Esophagus muscularis mucosa (tissue), 4 donors: ENCODE measurements at places on chromosomes 3 and 15.

DNA sequence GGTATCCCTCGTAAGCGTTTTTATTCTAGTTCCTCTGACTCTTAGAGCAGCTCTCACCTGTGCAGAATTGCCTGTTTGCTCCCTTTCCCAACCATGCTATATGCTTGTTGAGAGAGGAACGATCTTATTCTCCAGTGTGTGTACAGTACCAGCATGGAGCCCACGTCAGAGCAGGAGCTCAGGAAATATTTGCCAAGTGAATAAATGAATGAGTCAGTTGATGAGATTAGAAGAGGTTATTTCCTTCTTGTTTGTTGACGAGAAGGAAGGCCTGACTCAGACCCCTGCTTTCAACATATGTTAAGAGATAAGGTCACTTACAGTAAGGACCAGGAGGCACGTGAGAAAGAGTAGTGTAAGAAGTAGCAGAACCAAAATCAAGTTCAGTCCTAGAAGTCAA is 106.3 kb upstream of the ABHD17C start:
- DNase-seq = no peak

GRCh38 chr3:115623044-115623868 is at the start of gene GAP43:
GAP43 (plus strand) TSS chr3:115623510; CDS start chr3:115623690, 180 bp downstream.
- no peak for DNase-seq

GRCh38 chr15:31758126-31758525 is 272.2 kb upstream of the CHRNA7 start:
- no peak for DNase-seq

GRCh38 chr15:76576523-76577279 is 240.1 kb downstream of the ISL2 start:
- no peak for DNase-seq

DNA sequence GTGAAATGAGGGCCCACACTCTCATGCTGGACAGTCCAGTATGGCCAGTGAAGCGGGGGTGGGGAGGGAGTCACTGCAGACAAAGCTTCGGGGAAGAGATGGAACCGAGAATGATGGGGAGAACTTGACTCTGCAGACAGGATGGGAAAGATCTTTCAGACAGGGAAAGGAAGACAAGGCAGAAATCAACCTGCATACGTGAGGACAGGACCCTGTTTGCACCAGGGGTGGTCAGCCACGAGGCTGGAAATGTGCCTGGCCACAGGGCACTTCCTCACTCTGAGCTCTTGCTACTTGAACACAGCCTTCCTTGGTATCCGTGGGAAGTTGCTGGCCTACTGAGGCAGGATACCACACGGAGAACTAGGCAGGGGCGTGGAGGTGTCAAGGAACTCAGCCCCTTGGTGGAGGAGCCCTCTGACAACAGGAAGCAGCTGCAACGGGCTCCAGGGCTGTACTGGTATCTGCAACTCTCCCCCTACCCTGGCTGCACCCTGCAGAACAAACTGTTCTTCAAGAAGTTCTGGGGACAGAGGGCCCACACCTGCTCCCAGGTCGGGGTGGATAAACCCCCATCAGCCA is 9.3 kb upstream of the SRP14 start:
- peak; percentile 92 for DNase-seq

- no peak for DNase-seq
Observed at GRCh38 chr15:67685008-67685599, 140.2 kb upstream of the SKOR1 start.

DNA sequence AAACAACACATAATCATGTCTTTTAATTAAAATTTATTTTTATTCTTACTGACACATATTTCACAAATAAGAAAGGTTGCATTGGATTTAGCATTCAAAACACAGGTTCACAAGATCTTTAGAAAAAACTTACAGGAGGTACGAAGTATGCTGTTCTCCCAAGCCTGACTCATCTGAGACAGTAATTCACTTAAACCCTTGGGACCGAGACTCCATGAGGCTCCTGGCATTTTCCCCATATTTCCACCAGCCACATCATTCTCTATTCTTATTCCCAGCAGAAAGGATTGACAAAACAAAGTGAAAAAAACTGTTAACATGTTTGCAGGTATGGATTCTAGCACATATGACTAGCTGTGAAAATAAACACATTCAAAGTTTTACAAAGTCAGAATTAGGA is 52.6 kb downstream of the CNTN3 start:
- DNase-seq = no peak

DNA sequence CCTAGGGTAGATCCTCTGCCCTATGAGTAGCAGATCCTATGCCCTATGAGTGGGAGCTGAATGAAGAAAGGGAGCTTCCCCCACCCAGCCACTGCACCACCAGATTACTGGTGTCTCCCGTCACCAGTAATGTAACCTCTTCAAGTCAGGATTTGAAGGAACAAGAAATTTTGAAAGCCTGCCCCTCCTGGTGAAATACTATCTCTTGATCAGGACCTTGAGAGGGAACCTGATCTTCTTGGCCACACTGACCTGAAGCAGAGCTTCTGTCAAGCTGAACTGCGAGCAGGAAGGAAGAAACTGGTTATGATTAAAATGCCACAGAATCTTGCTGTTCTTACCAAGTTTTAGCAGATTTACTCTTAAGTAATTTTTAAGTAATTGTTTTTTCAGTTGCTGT is 62.8 kb downstream of the RSL24D1 start:
- DNase-seq = no peak

DNA sequence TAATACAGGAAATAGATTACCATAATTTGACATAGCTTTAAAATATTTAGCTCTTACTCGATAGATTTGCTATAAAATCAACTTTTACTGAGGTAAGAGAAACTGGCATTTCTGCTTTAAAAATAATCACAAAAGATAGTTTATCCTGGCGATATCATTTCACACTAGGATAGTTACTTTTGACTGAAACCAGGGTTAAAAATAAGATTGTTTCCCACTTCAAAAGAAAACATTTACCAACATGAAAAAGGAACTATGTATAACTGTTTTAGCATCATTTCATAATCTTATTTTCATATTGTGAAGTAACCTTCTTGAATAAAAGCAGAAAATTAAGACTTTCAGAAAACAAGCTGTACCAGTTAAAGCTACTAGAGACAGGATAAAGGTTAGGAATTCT is 15.3 kb downstream of the PSMD6 start:
- no peak for DNase-seq

GRCh38 chr15:56598991-56599390 is 134.1 kb upstream of the MNS1 start:
- DNase-seq = no peak

- DNase-seq = no peak
Observed at GRCh38 chr3:194273743-194274310, 77.3 kb downstream of the CPN2 start.

- DNase-seq = no peak
Observed at GRCh38 chr3:140296796-140297352, 361.9 kb downstream of the CLSTN2 start.

- DNase-seq = no peak
Observed at GRCh38 chr3:50466177-50466576, 37.3 kb downstream of the CACNA2D2 start.

- DNase-seq = no peak
Observed at GRCh38 chr15:31062310-31062847, 39.1 kb downstream of the TRPM1 start.

DNA sequence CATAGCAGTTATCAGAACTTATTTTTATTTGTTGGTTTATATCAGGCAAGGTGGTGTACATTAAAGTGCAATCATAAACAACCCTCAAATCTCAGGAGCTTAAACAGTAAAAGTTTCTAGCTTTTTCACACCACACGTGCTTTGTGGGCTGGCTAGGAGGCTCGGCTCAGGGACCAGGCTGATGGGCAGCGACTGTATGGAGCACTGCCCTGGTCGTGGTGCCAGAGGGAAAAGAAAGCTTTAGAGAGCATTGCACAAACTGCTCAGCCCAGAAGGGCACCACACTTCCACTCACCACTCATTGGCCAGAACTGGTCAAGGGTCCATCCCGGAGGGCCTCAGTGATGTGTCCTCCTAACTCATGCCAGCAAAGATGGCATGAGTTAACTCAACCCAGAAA is 123.2 kb downstream of the AQP9 start:
- peak; percentile 53 for DNase-seq

DNA sequence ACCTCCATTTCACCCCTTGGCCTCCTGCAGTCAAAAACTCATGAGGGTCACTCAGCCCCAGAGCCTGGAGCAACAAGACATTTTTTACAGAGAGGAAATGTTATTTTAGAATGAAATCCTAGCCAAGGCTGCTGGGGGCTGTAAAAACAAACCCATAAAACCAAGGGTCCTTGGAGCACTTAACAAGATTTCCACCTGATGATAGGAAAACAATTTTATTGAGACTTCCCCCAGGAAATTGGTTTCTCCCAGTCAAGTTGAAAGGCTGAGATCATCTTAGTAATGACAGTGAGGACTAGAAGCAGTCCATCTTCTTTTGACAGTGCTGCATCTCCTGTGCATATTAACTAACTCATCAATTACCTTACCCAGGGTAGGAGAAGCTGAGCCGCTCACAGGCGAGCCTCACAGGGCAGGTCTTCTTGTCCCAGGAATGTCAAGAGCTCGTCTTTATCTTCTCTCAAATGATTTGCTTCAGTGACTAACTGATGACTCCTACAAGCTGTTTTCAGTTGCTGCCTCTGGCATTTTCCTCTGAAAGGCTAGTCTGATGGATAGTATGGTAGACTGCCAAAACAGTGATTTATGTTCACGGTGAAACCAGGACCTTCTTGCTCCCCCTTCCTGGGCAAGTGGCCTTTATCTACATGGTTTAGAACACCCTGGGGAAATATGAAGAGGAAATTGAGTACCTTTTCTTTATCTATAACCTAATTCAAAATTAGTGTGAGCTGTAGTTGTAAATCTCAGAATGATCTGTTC is 34.6 kb upstream of the AEN start:
- no peak for DNase-seq

DNA sequence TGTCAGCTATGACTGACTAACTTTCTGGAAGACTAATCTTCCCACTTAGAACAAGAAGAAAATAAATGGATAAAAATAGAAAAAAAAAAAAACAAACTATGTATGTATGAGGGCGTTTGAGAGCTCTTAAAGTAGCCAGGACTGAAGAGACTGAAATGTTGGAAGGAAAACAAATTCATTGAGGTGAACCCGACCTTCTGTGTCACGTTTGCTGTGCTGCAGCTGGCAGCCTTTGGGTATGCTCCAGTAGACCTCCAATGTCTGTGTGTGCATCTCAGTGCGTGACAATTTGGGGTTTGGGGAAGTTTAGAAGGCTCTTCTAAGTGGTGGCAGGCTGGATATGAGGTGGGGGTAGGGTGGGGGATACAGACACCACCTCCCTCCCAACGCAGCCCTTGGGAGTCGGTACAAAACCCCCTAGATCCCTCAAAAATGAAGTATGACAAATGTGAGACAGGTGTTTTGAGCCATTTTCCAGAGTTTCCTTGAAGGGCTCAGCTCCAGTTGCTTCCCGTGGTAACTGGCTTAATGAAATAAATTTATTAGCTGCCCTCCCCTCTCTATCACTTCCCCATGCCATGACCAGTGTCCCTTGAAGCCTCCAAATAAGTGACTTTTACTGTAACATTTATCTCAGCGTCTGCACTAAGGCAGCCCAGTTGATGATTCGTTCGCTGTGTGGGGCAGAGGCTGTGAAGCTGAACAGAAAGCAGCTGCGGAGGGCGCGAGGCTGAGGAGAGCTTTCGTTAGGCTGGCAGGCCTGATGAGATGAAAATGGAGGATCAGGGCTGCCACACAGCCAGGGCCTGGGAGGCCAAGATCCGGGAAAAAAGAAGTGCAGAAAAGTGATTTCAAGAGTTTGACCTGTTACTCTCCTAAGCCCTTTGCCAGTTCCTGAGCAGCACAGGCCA is 34.9 kb upstream of the GABRB3 start:
- DNase-seq = no peak

DNA sequence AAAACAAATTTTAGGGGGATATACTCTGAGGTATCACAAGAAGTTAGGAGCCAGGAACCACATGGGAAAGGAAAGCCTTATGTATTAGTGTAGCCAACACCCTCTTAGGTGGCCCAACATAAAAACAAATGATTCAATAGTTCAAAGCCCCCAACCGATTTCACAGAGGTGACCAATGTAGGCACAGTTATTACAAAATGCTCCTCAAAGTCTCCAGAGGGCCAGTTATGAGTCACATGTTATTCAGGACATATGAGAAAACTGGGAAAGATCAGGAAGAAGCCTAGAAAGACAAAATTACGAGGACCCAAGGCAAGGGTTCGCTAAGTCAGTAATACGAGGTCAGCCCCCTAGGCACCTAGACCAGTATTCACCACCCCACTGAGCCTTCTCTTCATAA is 29.9 kb upstream of the FBN1 start:
- DNase-seq = no peak

DNA sequence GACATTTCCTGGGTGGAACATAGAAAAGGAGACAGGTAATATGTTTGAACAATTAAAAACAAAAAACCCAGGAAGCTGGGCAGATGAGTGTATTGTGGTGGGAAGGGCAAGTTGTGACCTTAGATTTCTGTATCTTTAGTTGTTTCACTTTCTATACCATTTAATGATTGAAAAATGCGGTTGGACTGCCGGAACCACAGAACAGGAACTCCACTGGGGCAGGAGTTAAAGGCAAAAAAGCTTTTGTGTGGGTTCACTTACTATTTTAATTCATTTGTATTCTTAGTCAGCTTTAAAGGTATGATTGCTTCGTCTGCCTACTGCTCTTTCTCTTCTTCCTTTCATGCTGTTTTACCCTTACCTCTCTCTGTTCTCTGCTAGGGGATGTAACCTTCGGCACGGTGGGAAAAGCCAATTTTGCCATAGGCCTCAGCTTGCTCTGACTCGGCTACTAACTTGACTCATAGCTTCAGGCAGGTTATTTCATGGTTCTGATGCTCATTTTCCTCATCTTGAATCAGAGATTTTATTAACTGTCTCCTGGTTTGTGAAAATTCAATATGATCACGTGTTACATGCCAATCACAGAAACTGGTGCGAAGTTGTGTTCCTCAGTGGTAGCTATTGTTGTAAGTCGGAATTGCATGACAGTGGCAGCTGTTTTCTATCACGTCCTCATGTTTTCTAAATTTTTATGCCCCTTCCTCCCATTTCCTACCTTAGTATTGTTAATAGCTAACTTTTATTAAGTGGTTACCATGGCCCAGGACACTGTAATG is 1.6 kb upstream of the MCTP2 start:
- DNase-seq = no peak

DNA sequence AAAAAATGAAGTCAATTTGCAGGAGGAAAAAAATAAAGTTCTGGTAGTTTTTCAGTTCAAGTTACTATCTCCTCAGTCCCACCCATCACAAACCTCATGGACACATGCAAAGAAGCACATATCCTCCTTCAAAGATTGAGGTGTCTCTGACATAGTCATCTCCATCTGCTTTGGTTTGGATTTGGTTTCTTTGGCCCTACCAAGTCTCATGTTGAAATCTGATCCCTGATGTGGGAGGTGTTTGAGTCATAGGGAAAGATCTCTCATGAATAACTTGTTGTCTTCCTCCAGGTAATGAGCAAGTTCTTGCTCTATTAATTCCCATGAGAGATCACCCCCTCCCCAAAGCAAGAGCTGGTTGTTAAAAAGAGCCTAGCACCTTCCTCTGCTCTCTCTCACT is 446.8 kb downstream of the IGSF11 start:
- no peak for DNase-seq

GRCh38 chr15:25713736-25714537 is 149.2 kb downstream of the ATP10A start:
- DNase-seq = no peak
